ENCODE measurements at places on chromosomes 1 and 21.

- DNase-seq, result no peak
These were observed 26.7 kb upstream of the SPSB1 start for GRCh38 chr1:9265968-9266367.

- peak; percentile 65 for DNase-seq
These were observed 28.1 kb downstream of the AHDC1 start for GRCh38 chr1:27575840-27576331.

GRCh38 chr1:220921971-220922635, 42.9 kb downstream of the HLX start:
- no peak for DNase-seq

DNA sequence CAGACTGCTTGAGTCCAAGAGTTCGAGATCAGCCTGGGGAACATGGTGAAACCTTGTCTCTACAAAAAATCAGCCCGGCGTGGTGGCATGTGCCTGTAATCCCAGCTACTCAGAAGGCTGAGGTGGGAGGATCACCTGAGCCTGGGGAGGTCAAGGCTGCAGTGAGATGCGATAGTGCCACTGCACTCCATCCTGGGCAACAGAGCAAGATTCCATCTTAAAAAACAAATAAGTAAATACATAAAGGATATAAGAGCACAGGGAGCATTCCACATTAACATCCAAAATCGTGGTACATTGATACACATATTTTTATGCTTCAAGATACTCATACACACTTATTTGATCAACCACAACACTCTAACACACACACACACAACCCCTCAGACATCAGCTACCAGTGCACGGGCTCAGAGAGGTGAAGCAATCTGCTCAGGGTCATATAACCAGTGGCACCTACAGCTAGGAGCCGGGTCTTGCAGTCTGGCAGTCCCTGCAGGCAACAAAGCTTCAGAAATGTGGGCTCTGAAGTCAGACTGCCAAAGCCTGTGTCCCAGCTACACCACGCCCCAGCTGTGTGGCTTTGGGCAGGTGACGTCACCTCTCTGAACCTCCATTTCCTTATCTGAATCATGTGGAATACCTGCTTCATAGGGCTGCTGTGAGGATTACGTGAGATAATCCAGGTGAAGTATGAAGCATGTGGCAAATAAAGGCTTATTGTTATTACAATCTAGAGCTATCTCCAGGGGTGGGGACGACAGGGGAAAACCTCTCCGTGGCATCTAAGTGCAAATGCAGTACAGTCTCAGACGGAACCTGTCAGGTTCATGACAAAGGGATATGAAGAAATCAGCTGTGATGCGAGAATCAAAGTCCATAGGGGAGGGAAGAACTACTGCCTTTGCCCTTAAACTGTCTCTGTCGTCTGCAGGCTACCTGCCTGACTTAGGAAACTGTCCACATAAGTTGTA, 4.8 kb upstream of the CRYBG2 start:
- no peak for DNase-seq

Measured in adipocyte (in vitro differentiated cells).